H7 (cell line): ENCODE measurements at places on chromosomes 3 and 15. TPM values are rescaled to one million over a fixed set of nuclear protein-coding genes. Genes with fewer than 3 reads are reported as not detected.

AGBL1 gene
- not detected in 2 replicates for total RNA-seq

STAB1 gene
- total RNA-seq = 0.52 and 1.3 TPM in 2 replicates

TM4SF1 gene
- 0.07 TPM in 1 of 2 replicates, not detected in the other for total RNA-seq

GRCh38 chr3:30269751-30270445, 336.5 kb upstream of the TGFBR2 start:
- DNase-seq = no peak

DNA sequence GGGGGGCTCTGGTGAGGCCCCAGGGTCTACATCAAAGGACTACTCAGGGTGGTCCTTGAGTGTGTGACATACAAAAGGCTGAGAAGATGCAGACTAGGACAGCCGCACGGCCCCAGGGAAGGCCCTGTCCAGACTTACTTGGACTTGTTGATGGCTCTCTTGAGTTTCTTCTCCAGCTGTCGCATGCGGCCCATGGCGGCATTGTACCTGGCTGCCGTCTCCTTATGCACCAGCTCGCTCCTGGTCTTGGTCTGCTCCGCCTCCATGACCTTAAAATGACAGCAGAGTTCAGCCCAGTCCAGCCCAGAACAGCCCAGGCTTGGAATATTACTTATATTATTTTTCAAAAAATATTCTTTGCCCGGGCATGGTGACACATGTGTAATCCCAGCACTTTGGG, 56.0 kb downstream of the CAPN7 start:
- no peak for DNase-seq

- DNase-seq = no peak
These were observed 377.7 kb upstream of the AGTR1 start for GRCh38 chr3:148319960-148320359.
